ENCODE measurements at places on chromosomes 13 and 19.

- DNase-seq = no peak
Measured at GRCh38 chr19:55581823-55582223, 1.2 kb upstream of the ZNF579 start.

- no peak for DNase-seq
Measured at GRCh38 chr13:27106144-27106543, 65.5 kb downstream of the USP12 start.

DNA sequence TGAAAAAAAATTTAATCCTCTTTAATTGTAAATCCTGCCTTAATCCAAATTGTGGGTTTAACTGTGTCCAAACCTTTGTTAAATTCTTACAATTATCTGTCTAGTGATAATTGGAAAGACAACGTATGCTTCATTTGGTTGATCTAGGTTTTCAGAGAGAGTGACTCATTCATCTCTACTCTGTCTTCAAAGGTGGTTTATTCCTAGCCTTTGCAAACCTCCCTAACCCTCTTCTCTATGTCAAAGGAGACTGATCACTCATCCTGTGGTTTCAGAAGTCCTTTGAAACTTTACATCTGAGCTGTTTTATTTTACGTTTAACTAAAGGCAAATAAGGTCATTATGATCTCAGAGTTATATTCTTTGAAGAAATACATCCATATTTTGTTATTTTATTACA lies 8.8 kb upstream of the OXGR1 start:
- no peak for DNase-seq

GRCh38 chr19:1401138-1401888 lies at the start of gene GAMT:
Gene GAMT (minus strand): TSS chr19:1401542. CDS start chr19:1401476, 66 bp downstream.
- DNase-seq = no peak

DNA sequence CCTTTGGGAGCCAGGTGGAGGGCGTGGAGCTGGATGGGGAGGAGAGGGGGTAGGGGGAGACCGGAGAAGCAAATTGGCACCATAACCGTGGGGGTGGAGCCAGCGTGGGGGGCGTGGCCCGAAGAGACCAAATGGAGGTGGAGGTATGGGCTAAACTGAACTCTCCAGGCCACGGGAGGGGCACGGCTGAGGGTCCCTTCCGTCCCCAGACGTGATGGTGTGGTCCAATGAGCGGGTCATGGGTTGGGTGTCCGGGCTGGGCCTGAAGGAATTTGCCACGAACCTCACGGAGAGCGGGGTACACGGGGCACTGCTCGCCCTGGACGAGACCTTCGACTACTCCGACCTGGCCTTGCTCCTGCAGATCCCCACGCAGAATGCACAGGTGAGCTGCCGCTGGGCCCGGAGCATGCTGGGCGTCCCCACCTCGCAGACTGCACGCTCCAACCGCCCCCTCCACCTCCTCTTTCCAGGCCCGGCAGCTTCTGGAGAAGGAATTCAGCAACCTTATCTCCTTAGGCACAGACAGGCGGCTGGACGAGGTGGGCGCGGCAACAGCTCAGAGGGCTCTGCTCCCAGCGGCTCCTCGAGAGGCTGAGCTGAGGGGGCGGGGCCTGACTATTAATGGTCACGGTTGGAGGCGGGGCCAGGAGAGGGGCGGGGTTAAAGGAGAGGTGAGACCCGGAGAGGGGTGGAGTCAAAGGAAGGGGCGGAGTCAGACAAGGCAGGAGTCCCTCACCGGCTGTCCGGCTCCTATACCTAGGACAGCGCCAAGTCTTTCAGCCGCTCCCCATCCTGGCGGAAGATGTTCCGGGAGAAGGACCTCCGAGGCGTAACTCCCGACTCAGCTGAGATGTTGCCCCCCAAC lies 6.2 kb downstream of the HRC start:
- DNase-seq = no peak

GRCh38 chr13:113393226-113393562 lies 29.3 kb upstream of the GRTP1 start:
- no peak for DNase-seq

DNA sequence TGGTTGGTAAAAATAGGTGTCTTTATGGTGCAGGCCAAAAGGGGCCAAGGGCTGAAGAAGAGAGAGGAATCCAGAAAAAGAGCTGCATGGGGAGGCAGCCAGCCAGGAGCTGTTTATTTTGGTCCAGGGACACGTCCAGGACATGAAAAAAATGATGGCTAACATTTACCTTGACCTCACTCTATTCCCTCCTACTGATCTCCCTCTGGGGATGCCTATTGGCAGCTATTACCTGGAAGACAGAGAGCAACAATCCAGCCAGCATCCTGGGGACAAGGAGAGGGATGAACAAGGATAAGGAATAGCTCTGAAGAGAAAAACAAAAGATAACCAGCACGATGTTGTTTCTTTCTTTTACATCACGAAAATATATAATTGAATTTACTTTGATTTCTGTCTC lies 1599.6 kb downstream of the SLITRK5 start:
- no peak for DNase-seq

DNA sequence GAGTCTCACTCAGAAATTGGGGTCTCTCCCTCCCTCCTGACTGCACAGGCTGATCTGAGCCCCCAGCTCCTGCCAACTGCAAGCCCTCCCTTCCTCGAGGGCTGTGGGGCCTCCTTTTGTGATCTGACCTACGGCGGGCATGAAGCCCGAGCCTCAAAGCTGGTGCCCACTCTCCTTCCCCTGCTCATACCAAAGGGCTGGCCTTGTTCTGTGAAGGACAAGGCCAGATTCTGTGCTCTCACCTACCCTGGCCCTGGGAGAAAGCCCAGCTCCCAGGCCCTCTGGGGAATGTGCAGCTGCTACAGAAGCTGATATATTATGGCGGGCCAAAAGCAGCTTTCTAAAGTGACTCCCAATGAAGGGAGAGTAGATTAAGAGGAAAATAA lies 9.0 kb upstream of the ECH1 start:
- DNase-seq = no peak

DNA sequence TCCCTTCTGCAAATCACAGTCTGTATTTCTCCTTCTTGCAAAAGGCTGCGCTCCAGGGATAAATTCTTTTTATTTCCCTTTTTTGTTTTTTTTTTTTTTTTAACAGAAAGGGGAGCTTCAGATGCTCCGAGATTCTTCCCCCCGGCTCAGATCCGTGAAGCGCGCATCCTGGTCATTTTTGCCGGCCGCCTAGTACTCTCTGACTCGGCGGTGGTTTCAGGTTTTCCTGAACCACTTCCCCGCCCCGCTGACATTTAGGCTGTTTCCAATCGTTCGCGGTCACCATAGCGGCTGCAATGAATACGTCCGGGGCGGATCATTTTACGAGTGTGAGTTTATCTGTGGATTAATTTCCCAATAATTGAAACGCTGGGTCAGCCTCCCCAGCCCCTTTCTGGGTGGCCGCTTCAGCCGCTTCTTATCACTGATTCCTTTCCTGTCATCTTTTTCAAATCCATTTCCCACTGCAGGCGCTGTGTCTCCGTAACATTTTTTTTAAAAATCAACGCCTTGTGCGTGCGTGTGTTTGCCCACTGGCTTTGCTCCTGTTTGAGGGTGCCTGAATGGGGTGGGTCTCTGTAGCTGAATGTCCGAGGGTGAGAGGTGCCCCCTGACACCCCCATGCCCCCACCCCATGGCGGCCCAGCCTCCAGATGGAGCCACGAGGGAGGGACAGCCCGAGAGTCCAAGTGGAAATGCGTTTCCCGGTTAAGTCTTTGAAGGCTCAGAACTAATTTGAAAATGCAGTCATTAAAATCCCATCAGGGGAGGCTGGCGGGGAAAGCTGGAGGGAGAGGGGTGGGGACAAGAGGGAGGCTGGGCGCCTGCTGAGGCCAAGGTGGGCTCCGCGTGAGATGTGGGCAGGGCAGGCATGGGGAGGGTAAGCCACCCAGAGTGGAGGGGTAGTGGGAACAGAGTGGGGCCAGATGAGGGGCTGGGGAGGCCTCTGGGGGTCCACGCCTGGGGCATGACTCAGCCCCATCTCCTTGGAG lies 10.6 kb downstream of the ONECUT3 start:
- no peak for DNase-seq

- no peak for DNase-seq
Measured at GRCh38 chr13:94390881-94391280, 88.6 kb downstream of the DCT start.

DNA sequence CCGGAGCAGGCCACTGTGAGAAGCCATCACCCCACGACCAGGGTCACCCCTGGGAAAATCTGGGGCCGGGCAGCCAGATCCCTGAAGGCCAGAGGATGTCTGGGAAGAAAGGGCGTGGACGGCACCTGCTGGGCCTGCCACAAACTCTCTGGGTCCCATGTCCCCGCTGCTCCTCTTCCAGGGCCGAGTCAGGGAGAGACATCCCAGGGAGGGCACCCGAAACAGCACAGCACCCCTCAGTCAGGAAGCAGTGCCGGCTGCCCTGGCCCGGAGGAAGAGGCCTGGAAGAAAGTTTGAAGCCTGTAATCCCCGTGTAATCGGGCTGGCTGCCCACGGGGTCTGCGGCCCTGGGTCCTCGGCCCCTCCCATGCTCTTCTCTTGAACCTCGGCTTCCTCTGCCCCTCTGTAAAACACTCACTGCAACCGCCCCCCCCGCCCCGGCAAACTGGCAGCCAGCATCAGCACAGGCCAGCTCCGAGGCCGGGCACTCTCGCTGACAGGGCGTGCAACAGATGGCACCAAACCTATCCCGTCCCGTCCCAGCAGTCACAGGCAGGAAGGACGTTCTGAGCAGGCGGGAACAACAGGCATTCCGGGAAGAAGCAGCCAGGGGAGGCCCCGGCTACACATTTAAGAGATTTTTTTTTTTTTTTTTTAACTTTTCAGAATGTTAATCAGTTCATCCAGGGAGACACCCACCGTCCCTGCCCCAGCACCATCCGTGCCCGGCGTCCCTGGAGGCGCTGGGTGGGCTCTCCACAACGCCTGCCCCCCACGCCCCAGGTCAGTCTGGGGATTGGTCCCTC lies 1.5 kb downstream of the SBNO2 start:
- no peak for DNase-seq

DNA sequence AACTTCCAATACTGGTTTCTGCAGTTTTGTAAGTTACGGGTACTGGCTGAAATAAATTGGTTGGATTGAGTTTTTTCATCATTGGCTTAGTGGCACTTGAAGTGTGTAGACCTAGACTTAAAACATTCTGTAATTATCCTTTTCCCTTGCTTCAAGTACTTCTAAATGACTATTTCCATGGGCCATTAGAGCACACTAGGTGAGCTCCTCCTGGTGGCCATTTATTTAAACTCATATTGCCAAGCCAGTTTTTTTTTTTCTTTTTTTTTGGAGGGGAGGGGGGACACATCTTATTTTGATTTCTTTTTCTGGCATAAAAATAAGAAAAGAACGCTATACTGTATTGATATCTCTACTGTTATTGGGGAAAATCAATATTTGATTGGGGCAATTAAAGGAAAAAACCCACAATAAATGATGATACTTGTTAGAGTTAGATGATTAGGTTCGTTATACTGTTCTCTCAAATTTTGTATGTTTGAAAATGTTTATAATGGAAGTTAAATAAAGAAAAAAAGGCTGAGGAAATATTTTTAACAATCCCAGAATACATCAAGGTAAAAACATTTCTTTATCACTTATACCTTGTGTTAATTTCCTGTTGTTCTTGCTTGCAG lies 82.9 kb downstream of the PDS5B start:
- no peak for DNase-seq

- DNase-seq = no peak
Measured at GRCh38 chr19:5369962-5370367, 29.4 kb upstream of the PTPRS start.

DNA sequence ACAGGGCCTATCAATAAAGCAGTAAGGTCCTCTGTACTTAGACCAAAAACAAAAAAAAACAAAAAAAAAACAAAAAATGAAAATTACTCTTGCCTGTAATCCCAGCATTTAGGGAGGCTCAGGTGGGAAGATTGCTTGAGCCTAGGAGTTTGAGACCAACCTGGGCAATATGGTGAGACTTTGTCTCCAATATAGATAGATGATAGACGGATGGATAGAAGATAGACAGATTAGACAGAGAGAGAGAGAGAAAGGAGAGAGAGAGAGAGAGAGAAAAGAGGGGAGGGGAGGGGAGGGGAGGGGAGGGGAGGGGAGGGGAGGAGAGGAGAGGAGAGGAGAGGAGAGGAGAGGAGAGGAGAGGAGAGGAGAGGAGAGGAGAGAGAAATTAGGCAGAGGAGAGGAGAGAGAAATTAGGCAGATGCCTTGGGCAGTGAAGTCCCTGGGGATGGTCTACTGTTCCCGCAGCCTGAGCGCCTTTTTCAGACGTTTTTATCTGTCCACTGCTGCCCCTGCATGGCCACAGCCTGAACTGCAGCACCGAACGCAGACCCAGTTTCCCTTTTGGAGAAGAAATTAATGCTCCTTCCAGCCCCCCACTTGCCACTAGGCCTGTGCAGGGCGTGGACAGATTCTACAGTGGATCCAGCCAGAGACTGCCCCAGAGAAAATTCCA lies 9.8 kb upstream of the ZNF627 start:
- no peak for DNase-seq

DNA sequence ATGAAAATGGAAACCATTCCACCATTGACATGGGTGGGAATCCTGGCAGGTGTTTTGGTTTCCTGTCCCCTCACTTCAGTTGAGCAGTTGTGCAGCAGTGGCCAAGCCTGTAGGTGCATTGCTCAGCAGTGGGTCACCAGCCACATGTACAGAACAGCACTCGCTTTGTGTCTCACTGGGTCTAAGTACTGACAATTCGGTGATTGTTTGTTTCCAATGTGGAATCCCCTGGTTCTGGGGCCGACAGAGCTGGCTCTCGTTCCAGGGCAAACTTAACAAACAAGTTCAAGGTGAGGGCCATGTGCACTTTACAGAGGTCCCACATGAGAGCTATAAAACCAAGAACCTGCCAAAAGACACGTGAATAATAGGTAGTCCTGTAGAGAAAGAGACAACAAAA lies 54.1 kb upstream of the SPATA13 start:
- no peak for DNase-seq

DNA sequence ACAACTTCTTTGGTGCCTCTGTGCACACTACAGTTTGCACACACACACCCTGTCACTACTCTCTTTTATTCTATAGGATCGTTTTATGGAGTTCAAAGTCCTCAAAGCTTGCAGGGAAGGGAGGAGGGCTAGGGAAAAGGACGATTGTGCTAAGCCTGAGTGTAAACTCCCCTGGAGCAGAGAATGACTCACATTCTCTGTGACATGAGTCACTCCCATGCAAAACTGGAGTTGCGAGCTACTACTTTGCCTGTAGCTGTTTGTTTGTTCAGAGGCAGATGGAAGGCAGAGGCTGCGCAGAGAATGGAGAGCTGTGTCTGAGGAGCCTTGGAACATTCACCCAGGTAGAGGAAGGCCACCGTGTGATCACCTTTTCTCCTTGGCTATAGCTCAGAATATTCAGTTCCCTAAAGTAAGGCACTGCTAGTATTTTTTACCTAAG lies 80.5 kb upstream of the MBNL2 start:
- no peak for DNase-seq

DNA sequence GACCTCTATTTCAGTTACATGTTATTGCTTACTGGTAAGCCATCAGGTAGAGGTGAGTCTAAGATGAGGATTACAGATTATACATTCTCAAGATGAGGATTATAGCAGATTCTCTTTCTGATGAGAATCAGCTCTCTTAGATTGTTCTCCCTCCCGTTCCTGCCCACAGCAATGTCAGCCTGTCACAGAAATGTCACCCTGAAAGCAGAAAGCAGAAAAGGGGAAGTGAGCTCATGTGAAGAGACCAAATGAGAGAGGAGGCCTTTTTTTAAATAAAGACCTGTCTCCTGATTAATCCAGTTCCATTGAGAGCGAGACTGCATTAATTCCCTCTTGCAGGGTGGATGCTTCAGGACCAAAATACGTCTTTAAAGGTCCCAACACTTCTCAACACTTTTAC lies 445.6 kb downstream of the KCTD12 start:
- no peak for DNase-seq

Measured in vagina (tissue), 2 donors.